Endothelial cell of umbilical vein (primary cell): ENCODE measurements at places on chromosomes 2 and 18. TPM values are rescaled to one million over a fixed set of nuclear protein-coding genes. Genes with fewer than 3 reads are reported as not detected.

DNA sequence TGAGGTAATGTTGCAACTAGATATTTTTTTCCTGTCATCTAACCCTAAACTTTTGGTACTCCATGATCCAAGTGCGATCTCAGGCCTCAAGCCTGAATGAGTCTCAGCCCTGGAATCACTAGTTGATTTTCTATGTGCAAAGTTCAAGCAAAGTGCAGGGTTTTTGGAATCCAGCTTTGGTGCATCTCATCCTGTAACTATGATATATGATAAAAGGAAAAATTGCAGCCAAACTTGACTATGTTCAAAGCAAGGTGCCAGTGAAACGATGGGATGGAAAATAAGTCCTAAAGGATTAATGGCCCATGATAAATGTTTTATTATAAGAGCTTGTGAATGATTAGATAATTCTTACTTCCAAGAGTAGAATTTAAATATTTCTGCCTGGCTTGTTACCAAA lies 78.9 kb upstream of the NT5C1B start:
- no peak for DNase-seq

The GYPC gene
- 7.5 and 13.3 TPM in 2 replicates for total RNA-seq

The SPR gene
- total RNA-seq, result 26.3 and 27.6 TPM in 2 replicates

DNA sequence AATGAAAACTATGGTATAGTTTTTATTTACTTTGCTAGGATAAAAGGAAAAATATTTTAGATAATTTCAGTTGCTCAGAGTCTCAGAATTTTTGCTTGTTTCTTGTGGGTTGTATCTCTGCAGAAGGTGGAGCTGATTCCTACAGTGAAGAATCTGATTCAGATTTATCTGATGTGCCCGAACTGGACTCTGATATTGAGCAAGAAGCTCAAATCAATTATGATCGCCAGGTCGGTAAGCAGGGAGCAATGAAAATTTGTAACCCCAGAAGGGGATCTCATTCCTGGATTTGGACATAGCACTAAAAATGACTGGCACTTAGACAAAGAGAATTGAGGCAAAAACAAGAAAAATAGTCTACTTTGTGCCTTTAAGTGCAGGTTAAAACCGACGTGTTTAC lies 140.2 kb downstream of the EML6 start:
- DNase-seq, result no peak

- DNase-seq, result no peak
Observed at GRCh38 chr2:3606370-3607201, 11.7 kb downstream of the COLEC11 start.

The LOXHD1 gene
- total RNA-seq, result not detected in 2 replicates

The LBX2 gene
- 3.8 and 4.3 TPM in 2 replicates for total RNA-seq

- DNase-seq, result no peak
Observed at GRCh38 chr18:59725142-59725541, 27.9 kb upstream of the CCBE1 start.

GRCh38 chr2:58959996-58960395 lies 718.9 kb upstream of the FANCL start:
- no peak for DNase-seq

The SH2D6 gene
- total RNA-seq, result 0.39 and 0.53 TPM in 2 replicates

DNA sequence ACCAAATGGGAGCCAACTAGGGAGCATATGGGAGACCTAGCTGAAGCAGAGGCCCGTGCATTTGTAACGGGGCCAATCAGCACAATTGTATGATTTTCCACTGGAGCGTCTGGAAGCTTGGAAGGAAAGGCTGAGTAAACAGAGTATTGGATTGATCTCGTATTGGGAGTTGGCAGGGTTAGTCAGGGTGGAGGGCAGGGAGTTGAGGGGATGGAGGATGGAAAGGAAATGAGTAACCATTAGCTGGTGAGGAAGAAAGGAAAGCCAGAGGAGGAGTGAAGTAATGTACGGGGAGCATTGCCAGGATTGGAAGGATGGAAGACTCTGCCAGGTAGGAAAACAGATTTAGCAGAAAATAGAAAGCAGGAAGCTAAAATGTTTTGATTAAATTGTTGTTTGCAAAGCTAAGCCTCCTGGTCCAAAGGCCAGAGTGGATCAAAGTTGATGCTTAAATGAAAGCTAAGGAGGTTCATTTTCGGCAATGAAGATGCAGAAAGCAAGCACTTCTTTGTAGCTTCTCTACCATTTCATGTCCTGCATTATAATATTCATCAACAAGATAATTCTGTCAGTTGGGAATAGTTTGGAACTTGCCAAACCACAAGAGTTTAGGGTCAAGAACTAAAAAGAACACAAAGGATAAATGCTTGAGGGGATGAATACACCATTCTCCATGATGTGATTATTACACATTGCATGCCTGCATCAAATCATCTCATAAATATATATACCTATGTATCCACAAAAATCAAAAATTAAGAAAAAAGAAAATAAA lies 75.6 kb upstream of the TTN start:
- DNase-seq, result peak; percentile 95

DNA sequence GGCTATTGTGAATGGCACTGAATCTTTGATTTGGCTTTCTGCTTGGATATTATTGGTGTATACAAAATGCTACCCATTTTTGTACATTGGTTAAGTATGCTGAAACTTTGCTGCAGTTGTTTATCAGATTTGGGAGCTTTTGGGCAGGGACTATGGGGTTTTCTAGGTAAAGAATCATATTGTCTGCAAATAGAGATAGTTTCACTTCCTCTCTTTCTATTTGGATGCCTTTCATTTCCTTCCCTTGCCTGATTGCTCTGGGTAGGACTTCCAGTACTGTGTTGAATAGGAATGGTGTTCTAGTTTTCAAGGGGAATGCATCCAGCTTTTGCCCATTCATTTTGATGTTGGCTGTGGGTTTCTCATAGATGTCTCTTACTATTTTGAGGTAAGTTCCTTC lies 489.1 kb upstream of the LRATD1 start:
- no peak for DNase-seq

The CHRNG gene
- total RNA-seq, result not detected in 2 replicates

The RASGRP3 gene
- total RNA-seq, result 39.6 and 42.1 TPM in 2 replicates

The NT5C1B gene
- total RNA-seq, result not detected in 2 replicates

DNA sequence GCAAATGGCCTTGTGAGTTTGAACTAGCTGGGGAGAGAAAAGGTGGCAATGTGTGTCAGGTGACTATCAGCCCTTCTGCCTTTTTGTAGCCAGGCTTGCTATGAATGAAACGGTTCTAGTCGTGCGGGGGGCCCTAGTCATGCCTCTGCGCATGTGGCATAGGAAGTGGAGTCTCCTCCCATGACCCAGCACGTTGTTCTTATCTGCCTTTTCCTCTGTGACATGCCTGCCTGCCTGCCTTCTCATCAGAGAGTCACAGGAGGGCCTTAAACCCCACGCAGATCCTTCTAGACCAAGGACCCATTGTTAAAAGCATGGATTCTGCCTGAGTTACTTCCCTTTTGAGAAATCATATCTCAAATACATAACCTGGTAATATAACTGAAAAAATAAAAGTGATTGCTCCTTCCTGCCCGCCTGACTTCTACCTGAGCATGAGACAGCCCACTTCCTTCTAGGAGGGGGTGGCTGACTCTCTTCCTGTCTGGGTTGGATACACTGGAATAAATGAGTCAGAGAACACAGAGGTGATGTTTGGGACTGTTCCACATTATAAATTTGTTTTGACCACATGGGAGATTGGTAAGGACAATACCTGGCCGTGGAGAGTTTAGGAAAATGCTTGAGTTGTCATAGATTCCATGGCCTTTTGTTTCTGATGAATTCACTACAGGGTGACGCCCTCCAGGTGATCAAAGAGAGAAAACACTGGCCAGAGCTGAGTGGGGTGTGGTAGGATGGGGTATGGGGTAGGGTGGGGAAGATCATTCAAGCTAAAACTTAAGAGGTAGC lies 49.8 kb downstream of the FBLN7 start:
- DNase-seq, result peak; percentile 75

DNA sequence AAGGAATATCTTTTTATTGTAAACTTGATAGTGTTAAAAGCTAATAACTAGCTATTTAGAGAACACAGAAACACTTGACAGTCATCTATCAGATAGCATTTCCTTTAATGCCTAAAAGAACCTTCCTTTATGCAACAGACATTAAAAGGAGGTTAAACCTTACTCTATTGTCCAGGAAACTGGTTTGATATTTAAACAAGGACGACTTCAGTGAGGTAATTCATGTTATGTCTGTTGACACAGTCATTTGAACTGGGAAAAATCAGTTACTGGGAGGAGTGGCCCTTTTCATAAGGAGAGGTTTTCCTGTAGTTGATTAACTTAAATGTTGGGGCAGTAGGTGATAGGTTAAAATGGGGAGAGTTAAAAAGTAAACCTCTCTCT lies 6.7 kb downstream of the TGIF1 start:
- no peak for DNase-seq

GRCh38 chr18:3061581-3062312 lies 48.8 kb upstream of the LPIN2 start:
- DNase-seq, result no peak

- no peak for DNase-seq
Observed at GRCh38 chr2:170217778-170218251, 39.9 kb downstream of the MYO3B start.

The UGT1A3 gene
- not detected in 2 replicates for total RNA-seq

The SMAD7 gene
- total RNA-seq, result 3.6 and 4.6 TPM in 2 replicates

The FAP gene
- 2.0 TPM in 1 of 2 replicates, not detected in the other for total RNA-seq

GRCh38 chr2:26619521-26619951 lies 21.6 kb downstream of the CIB4 start:
- DNase-seq, result no peak
